ENCODE measurements at places on chromosomes 2 and 18.

GRCh38 chr18:48863432-48864065, 87.2 kb downstream of the SMAD7 start:
- DNase-seq = no peak

DNA sequence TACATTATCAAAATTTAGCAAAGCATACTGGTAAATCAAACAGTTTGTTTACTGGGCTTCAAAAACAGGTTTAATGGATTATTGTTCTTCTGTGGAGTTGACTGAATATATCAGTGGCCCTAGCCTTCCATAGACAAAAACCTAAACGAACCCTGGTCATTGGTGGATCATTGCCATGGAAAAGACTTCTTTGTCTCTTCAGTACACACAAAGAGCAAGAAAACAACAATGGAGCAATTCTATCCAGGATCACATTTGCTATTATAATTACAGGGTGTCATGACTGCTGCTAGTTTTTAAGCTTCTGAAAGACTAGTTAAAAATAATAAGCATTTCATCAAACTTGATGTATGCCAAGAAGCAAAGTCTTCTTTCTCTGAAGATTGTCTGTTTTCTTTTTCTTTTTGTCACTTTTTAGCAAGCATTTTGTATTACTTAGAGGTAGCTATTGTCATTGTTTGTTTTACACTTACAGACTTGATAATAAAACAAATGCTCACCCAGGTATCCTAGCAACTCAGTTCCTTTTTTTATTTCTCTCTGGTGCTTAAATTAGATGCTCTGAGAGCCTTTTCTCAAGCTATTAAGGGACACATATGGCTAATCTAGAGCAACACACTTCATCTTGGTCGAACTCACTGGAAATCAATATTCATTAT, 1228.7 kb upstream of the DDX18 start:
- DNase-seq = no peak

DNA sequence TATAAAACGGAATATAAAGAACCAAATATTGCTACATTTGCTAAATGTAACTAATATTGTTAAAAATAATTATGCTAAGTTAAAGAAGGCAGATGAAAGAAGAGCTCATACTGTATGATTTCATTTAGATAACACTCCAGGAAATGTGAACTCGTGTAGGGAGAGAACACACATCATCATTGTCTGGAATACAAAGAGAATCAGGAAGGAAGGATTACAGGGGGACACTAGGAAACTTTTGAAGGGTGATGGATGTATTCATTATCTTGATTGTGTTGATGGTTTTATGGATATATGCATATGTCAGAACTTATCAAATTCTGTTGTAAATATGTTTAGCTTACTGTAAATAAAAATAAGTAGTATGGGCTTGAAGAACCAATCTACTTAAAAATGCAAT, 104.1 kb upstream of the TRIB2 start:
- DNase-seq = no peak

- no peak for DNase-seq
Observed at GRCh38 chr18:79903071-79903635, 48.3 kb downstream of the SLC66A2 start.

- no peak for DNase-seq
Observed at GRCh38 chr2:381941-382727, 94.2 kb upstream of the ALKAL2 start.

- DNase-seq = no peak
Observed at GRCh38 chr2:26540306-26540705, 62.4 kb upstream of the OTOF start.

GRCh38 chr2:231613663-231614558, 21.2 kb downstream of the TEX44 start:
- peak; percentile 79 for DNase-seq

DNA sequence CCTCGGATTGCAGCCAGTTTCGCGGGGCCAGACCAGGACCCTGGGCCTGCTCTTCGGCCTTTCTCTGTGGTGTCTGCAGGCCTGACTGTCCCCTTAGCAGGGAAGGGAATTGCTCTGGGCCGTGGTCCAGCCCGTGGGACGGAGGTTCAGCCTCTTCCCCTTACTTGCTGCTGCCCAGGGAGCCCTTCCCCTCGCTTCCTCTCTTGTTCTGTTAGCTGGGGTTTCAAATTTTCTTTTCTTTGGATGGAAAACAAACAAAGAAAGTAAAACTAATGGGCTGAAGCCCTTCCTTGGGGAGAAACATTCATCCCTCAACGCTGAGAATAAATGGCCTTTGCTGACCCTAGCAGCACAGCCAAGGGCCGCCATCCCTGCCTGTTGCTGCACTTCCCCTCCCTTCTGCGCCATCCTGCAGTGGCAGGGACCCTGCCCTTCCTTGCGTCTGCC, 52.4 kb downstream of the ASAP2 start:
- no peak for DNase-seq

DNA sequence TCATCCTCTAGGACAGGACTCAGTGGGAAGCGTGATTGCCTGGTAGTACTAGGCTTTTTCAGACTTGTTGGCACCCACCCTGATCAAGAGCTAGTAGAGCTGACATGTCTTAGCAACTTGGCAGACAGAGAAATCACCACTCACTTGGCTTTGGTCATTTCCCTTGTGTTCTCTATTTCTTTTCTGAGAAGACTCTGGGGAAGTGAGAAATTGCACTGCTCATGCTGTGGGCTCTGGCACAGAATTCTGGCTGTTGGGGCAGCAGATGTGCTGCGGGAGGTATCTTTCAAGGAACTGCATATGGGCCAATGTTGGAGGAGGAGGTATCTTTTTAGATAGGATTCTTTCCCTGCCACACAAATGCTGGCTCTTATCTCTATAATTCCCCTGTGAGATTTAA, 529.1 kb upstream of the MEX3C start:
- no peak for DNase-seq

DNA sequence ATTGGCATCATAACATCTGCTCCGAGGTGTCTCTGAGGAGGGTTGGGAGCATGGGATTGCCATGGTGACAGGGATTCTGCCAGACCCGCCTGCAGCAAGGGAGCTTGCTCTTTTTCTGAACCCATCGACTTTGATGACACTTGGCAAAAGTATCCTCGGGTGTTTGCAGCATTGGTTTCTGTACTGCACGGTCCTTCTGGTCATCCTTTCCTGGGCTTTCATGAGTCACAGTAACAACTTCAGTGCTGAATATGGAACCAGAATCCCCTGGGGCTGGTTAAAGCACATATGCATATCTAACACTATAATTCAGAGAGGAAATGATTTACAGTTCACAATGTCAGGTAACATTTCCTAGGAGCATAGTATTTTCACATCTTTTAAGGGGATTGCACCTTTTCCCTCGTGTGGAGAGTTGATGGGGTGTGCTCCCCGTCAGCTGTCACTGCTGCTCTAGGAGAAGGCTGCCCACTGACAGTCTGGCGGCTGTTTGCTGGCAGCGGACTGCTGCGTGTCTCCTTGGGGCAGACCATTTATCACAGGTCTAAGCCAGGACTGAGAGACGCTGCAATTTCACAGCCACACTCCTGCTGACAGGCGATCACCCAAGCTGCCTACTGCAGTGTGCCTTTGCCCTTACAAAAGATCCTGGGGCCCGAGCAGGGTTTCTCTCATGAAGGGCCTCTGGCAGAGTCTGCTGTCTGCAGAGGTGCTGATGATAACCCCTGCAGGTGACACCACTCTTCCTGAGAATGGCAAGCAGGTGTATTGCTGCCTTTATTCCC, 425.3 kb downstream of the THSD7B start:
- DNase-seq = peak; percentile 9

DNA sequence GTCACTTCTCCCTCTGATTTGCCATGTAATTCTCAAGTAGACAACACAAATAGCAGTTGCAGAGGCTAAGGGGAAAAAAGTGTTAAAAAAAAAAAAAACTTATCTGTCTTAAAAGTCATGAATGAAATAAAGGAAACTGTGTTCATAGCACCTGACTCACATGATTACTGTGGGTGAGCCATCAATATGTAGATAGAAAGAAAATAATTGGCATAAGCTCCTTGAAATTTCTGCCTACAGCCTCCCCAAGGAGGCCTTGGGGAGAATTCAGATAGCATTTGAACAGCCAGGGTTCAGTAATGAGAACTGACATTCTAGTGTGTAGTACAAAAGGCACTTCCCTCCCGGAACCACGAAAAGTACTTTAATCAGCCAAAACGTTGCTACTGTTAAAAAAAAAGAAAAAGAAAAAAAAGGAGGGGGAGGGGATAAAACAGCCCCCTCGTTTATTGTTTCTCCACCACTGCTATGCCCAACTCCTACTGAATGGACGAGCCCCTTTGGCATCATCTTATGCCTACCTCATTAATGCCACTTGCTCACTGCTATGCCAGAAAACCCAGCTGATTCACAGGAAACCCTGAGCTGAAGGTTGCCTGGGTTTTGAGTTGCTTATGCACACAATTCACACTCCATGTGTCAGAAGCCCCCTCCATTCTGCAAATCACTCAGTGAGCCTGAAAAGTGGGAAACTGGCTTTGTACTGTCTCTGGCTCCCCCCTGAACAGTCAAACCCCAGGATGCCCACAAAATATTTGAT, 65.5 kb upstream of the KLF7 start:
- no peak for DNase-seq

- no peak for DNase-seq
Observed at GRCh38 chr2:153004627-153005026, 286.2 kb downstream of the ARL6IP6 start.

DNA sequence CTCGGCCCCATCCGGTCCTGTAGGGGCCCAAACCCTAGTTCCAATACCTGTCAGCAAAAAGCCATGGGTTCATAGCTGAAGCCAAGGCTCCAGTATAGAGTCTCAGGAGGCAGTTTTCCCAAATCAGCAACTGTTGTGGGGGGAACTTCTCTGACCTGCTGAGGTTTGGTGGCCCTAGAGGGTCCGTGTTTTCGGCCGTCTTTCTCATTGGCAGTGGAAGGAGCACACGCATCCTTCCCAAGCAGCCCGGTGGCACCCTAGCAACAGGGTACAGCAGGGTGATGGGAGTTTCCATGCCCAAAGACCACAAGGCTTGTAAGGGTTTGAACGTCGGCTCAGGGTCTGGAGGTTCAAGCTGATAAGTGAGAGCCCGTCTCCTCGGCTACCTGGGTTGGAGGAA, 6.6 kb downstream of the FOSL2 start:
- DNase-seq = no peak
